Breast epithelium (tissue), 4 donors: ENCODE measurements at places on chromosomes 12 and 14.

- DNase-seq = no peak
- no peak overlapping the region for H3K4me3 ChIP-seq
- H3K27me3 ChIP-seq = no peaks in the 10 kb centered on the region
- H3K27ac ChIP-seq = no peak overlapping the region
- no peaks in the 10 kb centered on the region for H3K4me1 ChIP-seq
- H3K36me3 ChIP-seq = no peaks in the 10 kb centered on the region
Observed at GRCh38 chr12:75783093-75783877, 248.3 kb downstream of the PHLDA1 start.

DNA sequence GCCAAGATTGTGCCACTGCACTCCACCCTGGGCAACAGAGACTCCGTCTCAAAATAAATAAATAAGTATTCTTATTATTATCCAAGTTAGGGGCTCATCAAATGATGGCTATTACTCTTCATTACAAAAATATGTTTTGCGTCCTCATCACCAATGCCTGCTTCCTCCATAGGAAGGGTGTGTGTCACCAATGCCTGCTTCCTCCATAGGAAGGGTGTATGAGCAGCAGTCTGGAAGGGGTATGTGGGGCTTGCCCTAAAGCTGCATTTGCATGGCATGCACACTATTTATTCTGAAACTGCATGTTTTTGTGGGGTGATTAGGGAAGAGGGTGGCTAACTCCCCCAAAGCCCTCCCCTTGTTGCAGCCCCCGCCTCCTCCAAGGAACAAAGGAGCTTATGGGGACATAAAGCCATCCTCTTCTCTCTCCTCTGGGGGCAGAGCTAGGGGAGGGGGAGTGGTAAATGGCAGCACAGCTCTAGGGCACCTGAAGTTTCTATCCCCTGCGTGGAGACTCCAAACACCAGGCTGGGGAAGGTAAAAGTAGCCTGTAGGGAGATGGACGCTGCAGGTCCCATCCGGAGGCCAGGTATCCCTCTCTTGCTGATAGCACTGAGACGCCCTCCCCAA is 1.3 kb downstream of the CAMKK2 start:
- no peaks in the 10 kb centered on the region for H3K27me3 ChIP-seq
- H3K27ac ChIP-seq = peak overlapping the region; percentile 94
- H3K36me3 ChIP-seq = no peaks in the 10 kb centered on the region
- H3K4me3 ChIP-seq = peak overlapping the region; percentile 97
- no peak for DNase-seq

DNA sequence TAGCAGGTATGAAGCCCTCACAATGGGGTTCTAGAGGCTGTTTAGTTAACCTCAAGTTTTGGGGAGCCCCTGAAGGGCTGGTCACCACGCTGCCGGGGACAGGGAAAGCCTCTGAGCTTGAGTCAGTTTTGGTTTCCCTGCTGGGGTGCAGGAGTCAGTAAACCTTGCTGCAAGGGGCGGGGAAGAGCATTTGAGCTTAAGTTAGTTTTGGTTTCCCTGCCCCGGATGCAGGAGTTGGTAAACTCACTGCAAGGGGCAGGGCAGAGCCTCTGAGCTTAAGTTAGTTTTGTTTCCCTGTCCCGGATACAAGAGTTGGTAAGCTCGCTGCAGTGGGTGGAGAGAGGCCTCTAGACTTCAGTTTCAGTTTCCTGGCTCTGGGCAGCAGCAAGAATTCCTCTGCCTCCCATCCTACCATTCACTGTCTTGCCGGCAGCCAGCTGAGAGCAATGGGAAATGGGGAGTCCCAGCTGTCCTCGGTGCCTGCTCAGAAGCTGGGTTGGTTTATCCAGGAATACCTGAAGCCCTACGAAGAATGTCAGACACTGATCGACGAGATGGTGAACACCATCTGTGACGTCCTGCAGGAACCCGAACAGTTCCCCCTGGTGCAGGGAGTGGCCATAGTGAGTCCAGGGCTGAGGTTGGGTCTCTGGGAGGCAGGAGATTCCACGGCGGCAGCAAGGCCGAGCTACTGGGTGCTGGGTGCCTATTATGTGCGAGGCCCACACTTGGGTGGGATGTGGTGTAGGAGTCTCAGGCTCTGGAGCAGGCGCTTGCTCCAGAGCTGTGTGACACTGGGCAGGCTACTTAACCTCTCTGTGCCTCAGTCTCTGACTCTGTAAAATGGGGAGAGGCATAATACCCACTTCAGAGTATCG is at the start of gene OAS2:
TSS of gene OAS2 (plus strand) at position 357 of the 878 bp plus-strand sequence. CDS start at position 447, 90 bp downstream.
- no peaks in the 10 kb centered on the region for H3K4me1 ChIP-seq
- peak within 1 kb of the TSS; percentile 81 for H3K27ac ChIP-seq
- peak; percentile 61 for DNase-seq
- H3K36me3 ChIP-seq = no peaks in the 10 kb centered on the region
- peak within 1 kb of the TSS; percentile 56 for H3K4me3 ChIP-seq

GRCh38 chr12:6929466-6930452 is 2.0 kb downstream of the ATN1 start:
- H3K27ac ChIP-seq = peak overlapping the region; percentile 99
- no peaks in the 10 kb centered on the region for H3K36me3 ChIP-seq
- no peaks in the 10 kb centered on the region for H3K27me3 ChIP-seq
- DNase-seq = no peak
- H3K4me1 ChIP-seq = peaks cover 7% of the 10 kb centered on the region
- peak overlapping the region; percentile 95 for H3K4me3 ChIP-seq

DNA sequence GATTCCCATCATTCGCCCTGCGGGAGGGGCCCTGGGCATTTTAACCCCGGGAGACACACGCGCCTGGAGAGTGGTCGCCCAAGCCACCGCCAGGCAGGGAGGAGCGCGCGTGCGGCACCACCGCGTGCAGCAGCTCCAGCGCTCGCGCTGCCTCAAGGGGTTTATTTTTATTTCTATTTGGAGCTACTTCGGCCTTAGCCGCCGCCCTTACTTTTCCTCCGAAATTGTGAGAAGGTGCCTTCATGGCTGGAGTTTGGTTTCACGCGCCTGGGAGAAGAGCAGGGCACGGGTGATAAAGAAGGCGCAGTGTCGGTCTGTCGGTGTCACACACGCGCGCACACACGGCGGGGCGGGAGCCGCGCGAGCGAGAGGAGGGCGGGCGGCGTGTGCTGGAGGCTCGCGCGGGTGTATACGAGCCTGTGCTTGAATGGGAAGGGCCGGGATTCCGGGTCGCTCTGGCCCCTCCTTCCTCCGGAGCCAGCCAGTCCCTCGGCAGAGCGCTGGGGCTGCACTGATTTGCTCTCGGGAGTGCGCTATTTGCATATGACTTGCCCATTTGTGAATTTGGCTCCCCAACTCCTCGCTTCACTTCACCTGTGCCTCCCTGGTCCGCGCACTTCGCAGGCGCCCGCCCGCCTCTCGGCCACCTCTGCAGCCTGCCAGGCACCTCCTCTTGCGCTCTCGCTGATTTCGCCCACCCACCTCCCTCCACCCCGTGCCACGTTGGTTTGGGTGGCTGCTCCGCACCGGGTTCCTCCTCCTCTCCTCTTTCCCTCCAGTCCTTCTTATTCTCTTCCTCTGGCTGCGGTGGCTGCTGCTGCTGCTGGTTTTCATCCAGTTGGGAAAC is 932.3 kb downstream of the DIO2 start:
- no peaks in the 10 kb centered on the region for H3K4me1 ChIP-seq
- peaks cover 15% of the 10 kb centered on the region for H3K27me3 ChIP-seq
- no peaks in the 10 kb centered on the region for H3K36me3 ChIP-seq
- no peak overlapping the region for H3K27ac ChIP-seq
- peak overlapping the region; percentile 71 for H3K4me3 ChIP-seq
- DNase-seq = peak; percentile 83

DNA sequence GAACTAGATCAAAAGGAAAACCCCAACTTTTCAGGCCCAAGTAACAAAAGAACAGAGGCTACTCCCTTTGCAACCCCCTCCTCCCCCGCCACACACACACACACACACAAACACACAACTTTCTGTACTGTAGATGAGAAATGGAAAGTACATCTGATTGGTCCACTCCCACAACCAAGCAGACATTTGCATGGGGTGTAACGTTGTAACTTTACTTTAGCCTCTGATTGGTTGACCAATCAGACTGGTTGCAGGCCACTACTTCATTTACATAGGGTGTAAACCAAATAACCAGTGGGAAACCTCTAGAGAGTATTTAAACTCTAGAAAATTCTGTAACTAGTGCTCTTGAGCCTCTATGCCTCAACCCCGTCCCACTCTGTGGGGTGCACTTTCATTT is 425.5 kb downstream of the GXYLT1 start:
- no peak for DNase-seq
- no peaks in the 10 kb centered on the region for H3K27me3 ChIP-seq
- H3K4me1 ChIP-seq = no peaks in the 10 kb centered on the region
- H3K27ac ChIP-seq = no peak overlapping the region
- H3K36me3 ChIP-seq = no peaks in the 10 kb centered on the region

GRCh38 chr12:108322998-108323397 is 16.1 kb downstream of the CMKLR1 start:
- no peaks in the 10 kb centered on the region for H3K27me3 ChIP-seq
- H3K27ac ChIP-seq = no peak overlapping the region
- no peak for DNase-seq
- no peaks in the 10 kb centered on the region for H3K4me1 ChIP-seq
- no peak overlapping the region for H3K4me3 ChIP-seq

DNA sequence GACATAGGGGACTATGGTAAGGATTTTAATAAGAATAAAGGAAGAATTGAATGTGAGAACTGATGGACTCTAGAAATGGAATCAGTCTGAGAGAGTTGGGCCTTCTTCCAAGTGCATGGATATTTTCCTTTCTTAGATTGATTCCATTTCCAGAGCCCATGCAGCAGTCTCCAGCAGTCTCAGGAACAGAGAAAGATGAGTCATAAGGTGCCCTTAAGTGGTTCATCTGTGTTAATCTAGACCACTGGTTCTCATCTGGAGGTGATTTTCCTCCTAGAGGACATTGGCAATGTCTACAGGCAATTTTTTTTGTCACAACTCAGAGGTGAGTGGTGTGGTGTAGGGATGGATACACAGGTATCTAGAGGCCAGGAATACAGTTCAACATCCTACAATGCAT is 25.9 kb downstream of the TRIM9 start:
- no peaks in the 10 kb centered on the region for H3K27me3 ChIP-seq
- no peak for DNase-seq
- H3K4me3 ChIP-seq = no peak overlapping the region

- no peaks in the 10 kb centered on the region for H3K27me3 ChIP-seq
- no peaks in the 10 kb centered on the region for H3K4me1 ChIP-seq
- no peak for DNase-seq
Observed at GRCh38 chr14:25237845-25238244, 187.9 kb upstream of the STXBP6 start.
